Left lung (tissue), 14 donors: ENCODE measurements at places on chromosomes 7 and 10. TPM values are rescaled to one million over a fixed set of nuclear protein-coding genes. Genes with fewer than 3 reads are reported as not detected.

DNA sequence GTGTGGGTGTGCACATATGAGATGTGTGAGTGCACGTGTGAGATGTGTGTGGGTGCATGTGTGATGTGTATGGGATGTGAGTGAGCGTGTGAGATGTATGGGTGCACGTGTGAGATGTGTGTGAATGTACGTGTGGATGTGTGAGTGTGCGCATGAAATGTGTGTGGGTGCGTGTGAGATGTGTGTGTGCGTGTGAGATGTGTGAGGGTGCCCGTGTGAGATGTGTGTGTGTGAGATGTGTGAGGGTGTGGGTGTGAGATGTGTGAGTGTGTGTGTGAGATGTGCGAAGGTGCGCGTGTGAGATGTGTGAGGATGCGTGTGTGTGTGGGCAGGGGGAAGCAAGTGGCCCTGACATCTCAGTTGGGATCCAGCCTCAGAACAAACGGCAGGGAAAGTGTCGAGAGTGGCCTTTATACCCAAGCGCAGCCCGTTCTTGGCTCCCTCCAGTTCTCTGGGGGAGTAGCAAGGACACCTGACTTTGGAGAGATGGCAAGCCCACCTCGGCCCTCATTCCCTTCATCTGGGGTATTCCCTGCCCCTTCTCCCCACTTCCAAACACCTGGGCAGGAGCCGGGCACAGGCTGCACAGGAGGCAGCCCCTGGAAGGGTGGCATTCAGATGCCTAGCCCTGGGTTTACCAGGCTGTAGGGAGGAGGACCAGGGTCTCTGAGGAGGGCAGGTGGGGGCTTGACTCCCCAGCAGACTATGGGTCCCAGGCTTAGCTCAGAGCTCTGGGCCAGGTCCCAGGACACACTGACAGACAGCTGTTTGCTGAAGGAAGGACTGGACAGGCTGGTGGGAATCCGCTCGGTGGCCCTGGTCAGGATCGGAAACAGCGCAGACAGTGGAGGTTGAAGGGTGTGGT is 31.6 kb downstream of the PPIF start:
- DNase-seq, result no peak

- no peak for DNase-seq
Measured at GRCh38 chr10:20993830-20994527, 96.9 kb upstream of the NEBL start.

DNA sequence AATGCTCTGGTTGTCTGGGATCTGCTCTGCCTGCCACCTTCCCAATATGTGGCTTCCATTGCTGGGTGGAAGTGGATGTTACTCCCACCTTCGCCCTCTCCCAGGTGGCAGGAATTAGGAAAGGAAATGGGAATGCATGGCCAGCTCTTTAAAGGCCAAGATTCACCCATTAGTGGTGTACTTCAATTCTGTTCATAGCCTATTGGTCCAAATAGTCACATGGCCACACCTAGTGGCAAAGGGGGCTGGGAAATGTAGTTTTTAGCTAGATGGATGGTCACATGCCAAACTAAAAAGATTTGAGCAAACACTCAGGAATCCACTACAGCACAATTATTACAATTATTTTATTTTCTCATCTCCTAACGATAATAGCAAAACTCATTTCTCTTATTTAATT is 135.1 kb downstream of the NPY start:
- DNase-seq, result no peak

Gene CYP26C1
- 0.09 TPM for total RNA-seq

Gene SNCG
- total RNA-seq, result 4.3 TPM
